SW 1271 (cell line): ENCODE measurements at places on chromosomes 7 and 10.

DNA sequence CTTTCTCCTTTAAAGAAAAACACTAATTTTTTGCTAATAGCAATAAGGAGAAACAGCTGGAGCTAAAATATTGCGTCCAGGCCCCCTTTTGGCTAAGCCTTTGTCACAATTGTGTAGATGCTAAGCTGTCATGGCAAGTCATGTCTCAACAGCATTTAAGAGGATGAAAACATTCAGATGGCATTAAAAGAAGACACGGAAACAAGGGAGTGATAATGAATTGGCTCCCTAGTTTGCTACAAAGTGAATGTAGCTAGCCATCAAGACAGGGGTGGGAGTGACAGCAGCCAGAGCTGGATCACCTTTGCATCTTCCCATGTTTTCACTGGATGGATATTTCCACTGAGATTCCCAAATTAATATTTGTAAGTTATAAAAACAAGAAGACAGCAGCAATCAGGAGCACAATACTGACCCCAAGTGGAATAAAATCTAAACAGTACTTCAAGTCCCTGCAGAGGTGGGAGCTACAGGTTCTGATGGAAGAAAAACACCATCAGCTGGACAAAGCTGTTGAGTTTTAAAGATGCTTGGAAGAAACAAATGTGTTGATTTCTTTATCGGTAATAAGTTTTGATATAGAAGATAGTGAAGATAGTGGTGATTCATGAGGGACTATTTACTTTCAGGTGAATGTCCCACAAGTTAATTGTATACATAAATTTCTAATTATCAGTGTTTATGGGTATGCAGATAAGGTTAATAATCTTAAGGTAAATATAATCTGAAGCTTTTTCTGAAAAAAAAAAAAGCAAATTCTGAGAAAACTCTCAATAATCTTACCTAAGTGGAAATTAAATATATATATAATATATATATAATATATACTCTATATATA is 129.4 kb downstream of the SLC16A9 start:
- DNase-seq, result peak; percentile 9

DNA sequence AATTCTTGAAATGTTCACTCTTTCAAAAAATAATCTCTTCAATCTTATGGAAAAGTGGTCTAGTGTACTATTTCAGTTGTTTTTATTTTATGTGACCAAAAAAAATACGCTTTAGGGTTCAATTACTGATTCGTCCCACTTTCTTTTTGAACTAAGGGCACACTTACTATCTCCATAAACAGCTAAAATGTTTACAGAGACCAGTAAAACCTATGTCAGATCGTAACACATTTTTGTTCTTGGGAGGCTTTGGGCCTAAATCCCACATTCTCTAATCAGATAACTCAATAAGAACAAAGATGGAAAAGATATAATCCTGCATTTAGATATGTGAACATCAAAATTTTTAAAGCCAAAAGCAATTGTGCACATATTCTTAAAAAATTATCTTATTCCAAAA is 29.8 kb upstream of the EPC1 start:
- DNase-seq, result no peak

DNA sequence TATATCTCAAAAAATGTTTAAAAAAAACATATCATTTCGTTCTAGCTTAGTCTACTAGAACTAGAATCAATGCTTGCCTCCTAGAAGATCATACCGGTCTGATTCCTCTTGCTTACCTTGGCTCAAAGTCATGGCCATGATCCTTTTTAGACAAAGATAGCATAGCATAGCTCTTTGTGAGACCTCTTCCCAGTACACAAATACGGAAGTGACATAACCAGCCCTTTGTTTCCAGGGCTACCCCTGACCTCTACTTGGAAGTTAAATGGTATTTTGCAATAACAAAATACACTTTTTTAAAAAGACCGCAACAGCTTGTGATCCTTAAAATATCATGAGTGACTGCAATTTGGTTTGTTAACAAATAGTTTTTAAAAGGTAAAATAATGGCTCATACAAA is 130.7 kb upstream of the NOBOX start:
- no peak for DNase-seq

- no peak for DNase-seq
Observed at GRCh38 chr7:132768099-132768498, 191.8 kb upstream of the PLXNA4 start.

DNA sequence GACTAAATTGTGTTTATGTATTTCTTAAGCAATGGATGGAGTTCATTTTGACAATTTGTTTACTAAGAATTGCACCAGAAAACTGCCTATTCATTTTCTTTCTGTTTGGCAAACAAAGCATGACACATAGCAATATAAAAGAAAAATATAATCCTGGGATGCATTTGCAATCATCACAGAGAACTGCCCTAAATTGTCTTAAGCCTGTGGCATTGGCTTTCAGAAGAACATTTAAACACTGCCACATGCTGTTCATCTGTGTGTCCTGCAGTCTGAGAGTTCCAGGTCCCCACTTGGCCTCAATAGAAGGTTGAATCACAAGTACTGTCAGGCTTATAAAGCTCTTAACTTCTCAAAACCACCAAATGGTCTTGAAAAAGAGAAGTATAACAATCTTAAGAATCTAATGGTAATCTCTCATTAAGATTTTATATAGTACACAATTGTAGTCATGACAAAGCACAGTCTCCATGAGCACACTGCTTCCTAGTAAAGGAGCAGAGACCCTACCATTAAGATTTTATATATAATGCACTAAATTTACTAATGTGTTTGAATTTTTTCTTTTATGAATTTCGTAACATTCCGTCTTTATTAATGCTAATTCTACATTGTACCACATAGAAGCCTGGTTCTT is 29.9 kb downstream of the RNLS start:
- DNase-seq, result no peak

GRCh38 chr10:130864961-130865818 is 446.3 kb downstream of the TCERG1L start:
- DNase-seq, result no peak

DNA sequence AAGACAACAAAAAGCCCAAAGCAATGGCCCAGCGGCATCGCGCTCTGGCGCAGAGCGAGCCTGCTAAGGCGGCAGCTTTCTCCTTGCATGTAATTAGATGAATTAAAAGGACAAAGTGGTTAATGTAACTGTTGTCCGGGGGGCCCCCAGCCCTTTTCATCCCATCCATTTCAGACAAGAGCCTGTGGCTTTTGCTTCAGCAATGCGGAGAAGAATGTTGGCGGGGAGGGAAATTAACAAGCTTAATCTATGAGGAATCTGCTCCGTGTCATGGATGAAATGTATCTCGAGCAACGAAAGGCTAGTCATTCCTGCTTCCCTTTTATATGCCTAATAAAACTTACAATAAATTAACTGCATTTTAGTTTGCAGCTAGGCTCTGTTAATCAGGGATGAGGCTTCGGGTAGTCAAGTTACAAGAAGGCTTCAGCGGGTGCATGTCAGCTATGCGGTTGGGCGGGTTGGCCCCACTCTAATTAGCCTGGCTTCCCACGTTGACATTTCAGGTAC is 203.3 kb downstream of the BUB3 start:
- DNase-seq, result no peak

- no peak for DNase-seq
Observed at GRCh38 chr10:112700215-112700671, 249.8 kb upstream of the TCF7L2 start.

DNA sequence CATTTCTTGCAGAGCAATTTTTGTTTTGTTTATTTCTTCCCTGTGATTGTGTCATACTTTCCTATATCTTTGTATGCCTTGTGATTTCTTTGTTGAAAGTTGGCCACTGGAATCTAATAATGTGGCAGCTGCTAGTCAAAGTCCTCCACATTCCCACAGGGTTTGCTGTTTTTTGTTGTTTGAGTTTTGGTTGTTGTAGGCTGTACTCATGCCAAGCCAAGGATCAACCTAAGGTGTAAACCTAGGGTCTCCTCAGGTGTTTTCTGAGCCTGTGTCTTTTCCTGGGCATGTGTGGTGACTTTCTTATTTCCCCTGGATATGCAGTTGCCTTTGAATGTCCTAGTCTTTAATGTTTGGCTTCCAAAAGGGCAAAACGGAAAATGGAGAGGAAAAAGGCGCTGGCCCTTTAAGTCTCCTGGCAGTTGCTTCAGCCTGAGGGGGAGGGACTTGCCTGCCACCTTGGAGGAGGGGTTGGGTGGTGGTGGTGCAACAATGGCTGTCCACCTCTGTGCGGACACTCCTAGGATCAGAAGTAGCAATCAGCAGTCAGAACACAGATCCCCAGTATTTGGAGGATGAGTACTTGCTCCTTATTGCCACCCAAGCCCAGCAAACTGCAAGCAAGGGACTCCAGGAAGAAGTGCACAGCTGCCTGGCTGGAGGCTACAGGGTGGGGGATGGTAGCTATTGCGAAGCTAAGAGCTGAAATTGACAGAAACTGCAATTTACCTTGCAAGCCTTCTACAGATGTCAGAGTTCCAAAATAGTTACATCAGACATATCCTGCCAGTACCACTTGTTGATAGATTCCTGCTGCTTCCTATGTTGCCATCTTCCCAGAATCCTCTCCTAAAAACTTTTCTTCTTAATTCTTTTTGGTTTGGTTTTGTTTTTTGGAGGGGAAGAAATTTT is 5.6 kb upstream of the ZNF518A start:
- no peak for DNase-seq

- DNase-seq, result no peak
Observed at GRCh38 chr7:1566687-1567048, 3.2 kb downstream of the PSMG3 start.

GRCh38 chr7:42493436-42494198 is 256.6 kb upstream of the GLI3 start:
- no peak for DNase-seq

DNA sequence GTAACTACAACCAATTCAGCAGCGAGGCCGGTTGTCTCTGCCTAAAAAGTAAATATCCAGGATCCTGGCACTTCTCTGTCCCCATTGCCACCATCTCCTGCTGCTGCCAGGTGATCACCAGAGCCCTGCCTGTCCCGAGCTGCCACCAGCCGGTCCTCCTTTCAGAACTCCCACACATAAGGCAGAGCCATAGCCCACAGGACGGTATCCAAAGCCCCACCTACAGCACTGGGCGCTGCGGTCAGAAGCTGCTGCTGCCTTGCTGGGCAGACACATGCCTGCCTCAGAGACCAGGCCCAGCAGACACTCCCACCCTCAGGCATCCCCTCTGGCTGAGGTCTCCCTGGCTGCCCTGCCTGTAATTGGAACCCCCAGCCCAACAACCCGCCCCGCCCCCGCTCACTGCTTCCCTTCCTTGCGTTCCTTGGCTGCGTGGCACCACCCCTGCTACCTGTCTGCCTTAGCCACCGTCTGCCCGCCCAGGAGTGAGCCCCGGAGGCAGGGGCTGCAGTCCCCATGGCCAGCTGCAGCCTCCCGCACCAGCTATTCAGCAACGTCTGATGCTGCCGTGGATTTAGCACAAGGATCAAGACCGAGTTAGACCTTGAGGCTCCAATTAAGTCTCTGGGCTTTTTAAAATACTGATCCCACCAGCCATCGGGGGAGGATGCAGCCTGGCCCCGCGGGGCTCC is 100.7 kb downstream of the CYTH3 start:
- no peak for DNase-seq

DNA sequence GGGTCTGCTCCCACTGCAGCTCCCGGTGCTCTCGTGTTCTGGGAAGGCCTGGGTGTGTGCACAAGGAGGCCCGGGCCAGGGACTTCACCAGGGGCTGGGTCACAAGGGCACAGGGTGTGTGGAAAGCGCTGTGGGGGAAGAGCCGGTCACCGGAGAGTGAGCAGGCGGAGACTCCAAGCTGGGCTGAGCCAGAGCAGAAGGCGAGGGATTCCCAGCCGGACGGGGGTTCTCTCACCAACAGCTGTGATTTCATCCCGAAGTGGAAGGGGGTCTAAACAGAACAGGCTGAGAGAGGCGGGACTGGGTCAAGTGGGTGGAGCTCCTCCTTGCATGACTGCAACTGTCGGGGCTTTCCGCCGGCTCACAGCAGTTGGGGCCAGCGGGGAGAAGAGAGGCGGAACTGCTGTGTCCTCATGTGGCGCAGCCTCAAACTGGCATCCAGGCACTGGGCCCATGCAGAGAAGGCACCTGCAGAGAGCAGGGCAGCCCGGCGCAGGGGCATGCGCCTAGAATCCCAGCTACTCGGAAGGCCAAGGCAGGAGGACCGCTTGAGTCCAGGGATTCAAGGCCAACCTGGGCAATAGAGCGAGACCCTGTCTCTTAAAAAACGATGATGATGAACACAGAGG is 7.6 kb upstream of the ORAI2 start:
- no peak for DNase-seq

GRCh38 chr10:947051-947450 is 15.5 kb upstream of the LARP4B start:
- no peak for DNase-seq

DNA sequence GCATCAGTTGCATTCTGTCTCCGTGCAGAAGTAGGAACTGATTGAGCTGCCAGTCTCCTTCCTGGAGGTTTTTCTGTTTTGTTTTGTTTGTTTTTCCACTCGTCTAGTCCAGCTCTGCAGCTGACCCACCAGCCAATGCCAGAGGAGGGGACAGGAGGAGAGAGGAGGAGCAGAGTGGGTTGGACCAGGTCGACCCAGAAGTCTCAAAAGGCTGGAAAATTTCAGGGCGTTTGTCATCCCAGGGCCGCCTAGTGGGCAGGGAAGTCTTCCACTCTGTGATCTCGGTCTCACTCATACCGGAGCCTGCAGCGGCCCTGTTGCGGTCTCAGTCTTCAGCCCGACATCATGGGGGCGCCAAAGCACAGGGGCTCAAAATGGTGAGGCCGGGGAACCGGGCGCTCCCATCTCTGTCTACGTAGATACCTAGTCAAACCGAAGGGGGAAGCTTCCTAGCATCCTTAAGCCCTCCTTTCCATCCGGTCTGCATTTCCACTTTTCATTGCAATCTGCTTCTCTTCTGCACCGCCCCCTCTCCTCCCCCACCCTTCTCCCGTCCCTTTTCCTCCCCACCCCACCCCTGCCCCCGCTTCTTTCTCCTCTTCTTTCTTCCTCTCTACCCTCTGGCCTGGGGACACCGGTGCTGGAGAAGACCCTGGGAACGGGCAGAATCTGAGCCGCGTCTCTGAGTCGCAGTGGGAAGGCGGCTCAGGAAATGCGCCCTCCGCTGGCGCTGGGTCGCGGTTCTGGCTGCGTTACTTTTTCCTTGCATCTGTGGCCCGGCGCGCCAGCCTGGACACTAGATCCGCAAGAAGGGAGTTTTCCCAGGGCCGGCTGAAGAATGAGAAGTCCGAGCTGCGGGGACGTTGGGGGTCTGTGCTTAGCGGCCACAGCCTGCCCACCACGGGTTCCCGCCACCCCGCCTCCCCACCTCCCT is 16.2 kb upstream of the PAX2 start:
- DNase-seq, result no peak

GRCh38 chr7:10181996-10182395 is 791.7 kb upstream of the PHF14 start:
- no peak for DNase-seq

- no peak for DNase-seq
Observed at GRCh38 chr7:151624246-151624928, 104.7 kb upstream of the RHEB start.

GRCh38 chr10:74738052-74738451 is 88.3 kb upstream of the KAT6B start:
- DNase-seq, result no peak

DNA sequence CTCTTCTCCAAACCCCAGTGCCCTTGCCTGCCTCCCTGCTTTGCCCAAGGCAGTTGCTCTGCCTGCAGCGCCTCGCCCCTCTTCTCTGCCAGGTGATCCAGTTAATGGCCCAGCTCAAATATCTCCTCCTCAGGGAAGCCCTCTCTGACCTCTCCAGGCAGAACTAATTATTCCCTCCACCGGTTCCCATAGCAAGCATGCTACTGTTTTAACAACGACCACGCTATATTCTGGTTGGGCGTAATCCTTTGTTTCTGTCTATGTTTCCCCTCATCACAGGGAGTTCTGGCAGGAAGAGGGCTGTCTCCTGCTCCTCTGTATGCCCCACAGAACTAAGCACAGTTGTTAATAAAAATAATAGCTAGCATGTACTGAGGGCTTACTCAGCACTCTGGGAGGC is 36.8 kb upstream of the R3HCC1L start:
- DNase-seq, result no peak

- DNase-seq, result no peak
Observed at GRCh38 chr10:558364-558763, 131.1 kb downstream of the DIP2C start.
